ENCODE measurements at places on chromosomes 6 and 20. TPM values are rescaled to one million over a fixed set of nuclear protein-coding genes. Genes with fewer than 3 reads are reported as not detected.
A peak's percentile ranks its signal among the peaks of the same experiment; 100 is the strongest.

DNA sequence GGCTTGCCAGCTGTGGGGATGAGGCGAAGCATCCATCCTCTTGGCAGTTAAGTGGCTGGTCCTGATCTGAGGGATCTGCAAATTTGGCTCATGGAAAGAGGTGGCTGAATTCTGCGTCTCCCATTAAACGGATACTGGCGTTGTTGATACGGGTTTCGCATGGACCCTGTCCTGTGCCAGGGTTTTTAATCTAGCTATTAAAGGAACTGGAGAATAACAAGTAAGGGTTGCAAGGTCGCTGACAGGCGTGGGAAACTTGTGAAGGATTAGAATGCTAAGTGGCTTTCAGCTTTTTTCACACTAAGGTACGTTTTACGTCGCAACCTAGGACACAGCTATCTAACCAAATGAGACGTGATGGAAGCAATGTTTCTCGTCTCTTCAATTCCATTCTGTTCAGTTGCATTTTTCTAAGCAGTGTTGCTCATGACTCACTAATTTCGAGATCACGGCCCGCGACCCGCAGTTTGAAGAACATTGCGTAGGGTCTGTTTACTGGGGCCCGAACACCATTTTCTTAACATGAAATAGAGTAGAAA is 852 bp downstream of the GMNN start:
- DNase-seq = no peak

DNA sequence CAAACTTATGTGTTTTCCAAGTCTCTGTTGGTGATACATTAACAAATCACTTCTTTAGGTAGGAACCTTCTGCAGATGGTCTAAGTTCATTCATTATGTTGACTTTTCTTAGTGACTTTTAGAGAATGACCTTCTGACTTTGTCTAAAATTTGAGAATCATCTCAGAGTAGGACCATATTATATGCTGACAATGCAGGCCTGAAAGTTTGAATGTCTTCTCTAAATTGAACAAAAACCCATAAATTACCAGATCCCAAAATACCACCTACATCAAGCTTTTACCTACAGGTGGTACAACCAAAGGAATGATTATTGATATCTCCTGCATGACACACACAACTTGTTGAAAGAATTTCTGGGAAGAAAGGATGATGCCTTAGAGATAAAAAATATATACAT is 191.5 kb downstream of the SOD2 start:
- no peak for DNase-seq

- no peak for DNase-seq
Measured at GRCh38 chr20:20518263-20518662, 150.4 kb downstream of the INSM1 start.

GRCh38 chr6:154842833-154843232 is 109.6 kb downstream of the SCAF8 start:
- no peak for DNase-seq

GRCh38 chr20:58864346-58864745 is 11.8 kb downstream of the GNAS start:
- no peak for DNase-seq

DNA sequence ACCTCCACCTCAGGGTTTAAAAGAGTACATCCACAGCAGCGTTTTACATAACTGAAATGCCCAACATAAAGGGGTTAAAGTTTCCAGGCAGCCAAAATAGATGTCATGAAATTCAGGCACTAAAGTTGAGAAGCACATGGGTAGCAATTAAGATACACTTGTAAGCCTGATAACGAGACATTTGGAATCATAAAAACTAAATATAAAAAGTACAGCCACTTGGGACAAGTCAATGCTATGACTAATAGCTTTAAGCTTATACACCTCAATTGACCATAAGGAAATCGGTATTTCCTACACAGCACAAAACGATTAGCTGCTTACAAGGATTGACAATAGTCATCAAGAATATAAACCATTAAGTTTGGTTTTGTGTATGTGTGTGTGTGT is 11.8 kb downstream of the LOC128125822 start:
- no peak for DNase-seq

DNA sequence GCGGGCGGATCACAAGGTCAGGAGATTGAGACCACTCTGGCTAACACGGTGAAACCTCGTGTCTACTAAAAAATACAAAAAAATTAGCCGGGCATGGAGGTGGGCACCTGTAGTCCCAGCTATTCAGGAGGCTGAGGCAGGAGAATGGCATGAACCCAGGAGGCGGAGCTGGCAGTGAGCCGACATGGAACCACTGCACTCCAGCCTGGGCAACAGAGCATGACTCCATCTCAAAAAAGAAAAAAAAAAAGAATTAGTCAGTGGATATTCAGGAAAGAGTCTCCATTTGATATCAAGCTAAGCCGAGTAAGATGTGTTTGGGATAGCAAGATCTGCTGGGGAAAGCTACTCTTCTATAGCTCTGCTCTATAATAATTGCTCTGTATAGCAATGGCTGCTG is 41.0 kb downstream of the MOCS1 start:
- DNase-seq = no peak

- DNase-seq = no peak
Measured at GRCh38 chr6:129235167-129236000, 352.4 kb downstream of the LAMA2 start.

GRCh38 chr6:1612974-1613306 is 3.2 kb downstream of the FOXC1 start:
- no peak for DNase-seq

- DNase-seq = no peak
Measured at GRCh38 chr6:165848086-165848426, 185.0 kb upstream of the PDE10A start.

DNA sequence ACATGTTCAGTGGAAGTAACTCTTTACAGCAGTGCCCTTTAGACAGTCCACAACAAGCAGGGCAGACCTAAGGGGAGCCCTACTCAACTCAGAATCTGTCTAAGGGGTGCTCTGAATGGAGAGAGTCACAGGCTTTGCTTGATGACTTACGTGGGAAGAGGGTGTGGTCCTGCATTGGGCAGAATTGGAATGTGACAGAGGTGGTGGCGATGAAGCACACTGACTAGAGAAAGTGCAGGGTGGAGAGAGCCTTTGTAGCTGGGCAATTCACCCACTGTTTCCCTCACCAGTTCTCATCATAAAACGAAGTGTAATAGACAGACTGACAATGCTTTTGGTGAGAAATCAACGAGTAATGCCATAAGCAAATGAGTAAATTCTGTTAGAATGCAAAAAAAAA is 11.2 kb downstream of the TP53INP2 start:
- DNase-seq = no peak

- no peak for DNase-seq
Measured at GRCh38 chr20:46559685-46560440, 9.4 kb upstream of the OCSTAMP start.

DNA sequence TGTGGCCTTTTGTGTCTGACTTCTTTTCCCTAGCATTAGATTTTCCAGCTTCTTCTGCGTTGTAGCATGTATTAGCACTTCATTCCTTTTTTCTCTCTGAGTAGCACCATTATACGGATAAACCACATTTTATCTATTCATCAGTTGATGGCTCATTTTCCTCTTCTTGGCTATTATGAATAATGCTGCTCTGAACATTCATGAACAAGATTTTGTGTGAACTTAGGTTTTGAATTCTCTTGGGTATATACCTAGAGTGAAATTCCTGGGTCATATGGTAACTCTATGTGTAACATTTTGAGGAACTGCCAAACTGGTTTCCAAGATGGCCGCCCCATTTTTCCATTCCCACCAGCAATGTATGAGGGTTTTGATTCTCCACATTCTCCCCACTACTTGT is 28.7 kb downstream of the SLC22A16 start:
- DNase-seq = no peak

DNA sequence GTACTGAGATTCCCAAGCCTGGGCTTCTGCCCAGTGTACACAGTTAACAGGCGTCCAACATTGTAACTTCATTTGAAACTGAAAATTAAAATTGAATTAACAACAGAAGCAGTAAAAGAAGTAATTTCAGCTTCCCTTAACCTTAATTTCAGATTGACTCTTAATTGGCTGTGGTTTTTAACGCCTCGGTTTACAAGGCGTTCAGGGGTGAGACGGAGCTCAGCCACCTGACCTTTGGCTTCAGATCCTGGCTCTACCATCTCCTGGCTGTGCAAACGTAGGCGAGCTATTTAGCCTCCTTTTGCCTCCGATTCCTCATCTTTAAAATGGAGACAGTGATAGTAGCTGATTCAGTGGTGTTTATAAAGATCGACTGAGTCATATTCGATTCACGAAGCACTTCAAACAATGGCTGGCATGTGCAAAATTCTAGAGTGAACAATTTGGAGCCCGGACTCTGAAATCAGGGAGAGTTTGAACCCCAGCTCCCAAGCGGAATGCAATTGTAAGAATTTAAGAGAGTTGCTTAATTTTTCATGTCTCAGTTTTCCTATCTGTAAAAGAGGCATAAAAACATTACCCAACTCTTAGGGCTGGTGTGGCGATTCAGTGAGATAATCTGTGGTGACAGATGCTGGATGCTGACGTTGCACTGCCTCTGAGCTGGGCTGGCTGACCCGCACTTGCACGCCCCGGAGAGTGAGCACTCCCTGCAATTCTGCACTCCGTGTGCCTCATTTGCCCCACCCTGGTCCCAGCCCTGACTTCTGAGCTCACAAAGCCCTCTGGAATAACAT is 23.5 kb upstream of the OCSTAMP start:
- no peak for DNase-seq

- no peak for DNase-seq
Measured at GRCh38 chr6:69422020-69422419, 374.8 kb downstream of the LMBRD1 start.

- no peak for DNase-seq
Measured at GRCh38 chr6:107187630-107188029, 72.3 kb upstream of the BEND3 start.

GRCh38 chr6:32970413-32971241 is 2.2 kb downstream of the BRD2 start:
- peak; percentile 94 for DNase-seq

DNA sequence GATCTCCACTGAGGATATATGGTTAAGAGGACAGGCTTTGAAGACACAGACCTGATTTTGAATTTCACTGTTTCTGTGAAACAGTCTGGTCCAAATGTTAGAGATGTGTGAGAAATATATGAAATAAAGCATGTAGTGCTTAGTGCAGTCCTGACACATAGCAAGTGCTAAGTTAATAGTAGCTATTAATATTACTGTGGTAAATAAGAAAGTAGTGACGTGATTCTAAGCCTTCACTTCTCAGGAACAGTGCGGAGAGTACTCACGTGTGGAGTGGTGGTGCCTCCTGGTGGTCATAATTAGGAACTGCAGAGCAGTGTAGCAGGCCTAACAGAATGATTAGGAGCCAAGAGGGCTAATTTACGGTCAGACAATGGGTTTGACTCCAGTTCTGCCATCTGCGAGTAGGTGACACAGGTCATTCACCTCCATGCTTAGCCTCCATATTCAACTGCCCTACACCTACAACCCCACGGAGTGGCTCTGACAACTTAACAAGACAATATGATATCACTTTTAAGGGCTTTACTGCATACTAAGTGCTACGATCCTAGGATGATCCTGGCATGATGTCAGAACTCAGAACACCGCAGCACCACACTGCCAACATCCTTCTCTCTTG is 106.2 kb downstream of the JPH2 start:
- DNase-seq = peak; percentile 71

- DNase-seq = no peak
Measured at GRCh38 chr6:16067568-16067967, 61.3 kb upstream of the MYLIP start.

DNA sequence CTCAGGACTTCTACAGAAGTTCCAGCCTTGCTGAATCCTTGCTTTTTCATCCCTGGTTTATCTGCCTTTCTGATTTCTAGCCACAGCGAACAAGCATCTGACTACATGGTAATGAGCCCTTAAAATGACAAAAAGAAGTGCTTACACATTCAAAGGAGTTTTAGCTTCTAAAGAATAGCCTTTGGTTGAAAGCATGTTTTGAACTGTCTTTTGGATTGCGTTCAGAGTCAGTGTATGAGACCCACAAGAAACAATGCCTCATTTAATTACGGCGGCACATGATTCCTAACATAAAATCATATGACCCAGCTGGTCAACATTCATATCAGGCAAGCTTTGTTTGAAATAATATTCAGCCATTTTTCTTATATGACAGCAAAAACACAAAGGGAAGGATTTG is 784.2 kb downstream of the KIF16B start:
- DNase-seq = no peak

DNA sequence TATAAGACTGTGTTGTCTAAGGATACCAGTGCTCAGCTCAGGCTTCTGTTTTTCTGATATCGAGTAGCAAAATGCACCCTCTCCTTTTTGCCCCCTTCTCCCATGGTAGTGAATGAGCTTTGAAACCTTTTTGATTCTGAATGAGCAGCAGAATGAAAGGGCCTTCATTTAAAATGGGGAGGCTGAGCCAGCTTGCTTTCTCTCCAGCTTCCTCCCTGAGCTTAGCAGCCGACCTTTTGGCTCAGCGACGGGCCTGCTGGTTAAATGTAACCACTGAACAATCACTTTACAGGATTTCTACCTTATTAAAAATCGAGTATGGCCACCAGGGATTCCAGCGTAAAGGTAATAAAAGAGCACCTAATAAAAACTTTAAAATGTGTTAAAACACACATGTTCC is 133.7 kb upstream of the SPACA1 start:
- DNase-seq = no peak

Gene PSMG4
- 8.9 TPM for total RNA-seq

Gene LTB
- total RNA-seq = not detected

Gene C4A
- total RNA-seq = 61.5 TPM

Gene PKHD1
- total RNA-seq = not detected

Gene OTOR
- total RNA-seq = not detected
